ENCODE measurements at places on chromosomes 13 and 19. TPM values are rescaled to one million over a fixed set of nuclear protein-coding genes. Genes with fewer than 3 reads are reported as not detected.

The ZNF43 gene
- total RNA-seq = 3.1 TPM

The PSG1 gene
- total RNA-seq = 0.44 TPM

The RBM42 gene
- 76.2 TPM for total RNA-seq

The ZNF93 gene
- 2.0 TPM for total RNA-seq

The ZNF418 gene
- total RNA-seq = 3.1 TPM

The UBE2L5 gene
- not detected for total RNA-seq

The ZNF85 gene
- total RNA-seq = 13.5 TPM

The FXYD7 gene
- total RNA-seq = not detected

The ODAD3 gene
- not detected for total RNA-seq

The GNA15 gene
- total RNA-seq = 0.14 TPM

The GPR12 gene
- not detected for total RNA-seq

The ZNF729 gene
- total RNA-seq = not detected

The ZNF160 gene
- 32.9 TPM for total RNA-seq

The ZNF222 gene
- 5.2 TPM for total RNA-seq

The PSPN gene
- total RNA-seq = 0.43 TPM

The NTF4 gene
- not detected for total RNA-seq

The MBD3L2 gene
- not detected for total RNA-seq

The ZNF763 gene
- 0.57 TPM for total RNA-seq

The RFC3 gene
- total RNA-seq = 1.3 TPM

The CYP2F1 gene
- total RNA-seq = not detected

The TEX26 gene
- not detected for total RNA-seq

The F10 gene
- total RNA-seq = 9.0 TPM

The FLT1 gene
- 94.3 TPM for total RNA-seq

The CBARP gene
- 6.8 TPM for total RNA-seq

The ANGPTL4 gene
- total RNA-seq = 2.6 TPM

The DOCK6 gene
- 14.0 TPM for total RNA-seq

The CXCL17 gene
- not detected for total RNA-seq

The FGF14 gene
- 0.57 TPM for total RNA-seq

The PALM3 gene
- not detected for total RNA-seq
